ENCODE measurements at places on chromosomes 13 and 19. TPM values are rescaled to one million over a fixed set of nuclear protein-coding genes. Genes with fewer than 3 reads are reported as not detected.

DNA sequence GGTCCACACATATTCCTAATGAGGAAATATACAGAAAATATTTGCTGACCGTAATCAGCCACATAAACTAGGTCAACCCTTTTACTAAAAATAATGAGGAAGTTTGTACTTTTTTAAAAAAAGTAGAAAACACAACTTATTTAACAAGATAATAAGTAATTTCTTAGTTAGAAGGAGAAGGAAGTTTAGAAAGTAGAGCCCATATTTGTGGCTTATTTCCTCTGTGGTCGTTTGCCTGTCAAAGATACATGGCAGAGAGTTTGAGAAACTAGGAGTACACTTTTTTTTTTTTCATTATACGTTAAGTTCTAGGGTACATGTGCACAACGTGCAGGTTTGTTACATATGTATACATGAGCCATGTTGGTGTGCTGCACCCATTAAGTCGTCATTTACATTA lies 1205.2 kb upstream of the MIR17HG start:
- DNase-seq: no peak

DNA sequence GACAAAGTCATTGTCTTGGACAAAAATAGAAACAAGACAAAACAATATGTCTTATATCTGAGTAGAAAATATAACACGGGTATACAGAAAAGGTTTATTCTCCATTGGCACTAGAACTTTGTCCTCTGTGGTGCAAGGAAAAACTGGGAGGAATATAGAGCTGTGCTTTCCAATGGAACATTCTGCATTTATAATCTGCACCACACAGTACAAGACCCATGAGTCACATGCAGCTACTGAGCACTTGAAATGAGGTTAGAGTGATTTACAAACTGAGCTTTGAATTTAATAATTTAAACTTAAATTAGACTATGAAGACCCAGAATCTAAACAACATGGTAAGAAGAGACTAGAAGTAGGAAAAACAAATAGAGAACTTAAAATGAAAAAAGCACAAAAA lies 86.1 kb downstream of the RAP2A start:
- no peak for DNase-seq

DNA sequence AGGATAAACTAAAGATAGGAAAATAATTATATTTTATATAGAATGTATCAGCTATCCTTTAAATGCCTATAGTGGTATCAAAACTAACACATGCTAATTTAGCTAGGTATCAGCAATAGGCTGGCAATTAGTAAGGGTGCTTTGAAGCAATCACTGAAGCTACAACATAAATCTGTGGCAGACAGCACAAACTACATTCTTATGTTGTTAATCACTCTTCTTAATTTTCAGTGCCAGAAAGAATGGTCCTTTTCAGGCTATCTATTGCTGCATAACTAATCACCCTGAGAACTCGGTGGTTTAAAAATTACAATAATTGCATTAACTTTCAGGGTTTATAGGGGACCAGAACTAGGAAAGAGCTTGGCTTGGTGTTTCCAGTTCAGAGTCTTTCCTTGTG lies 963.1 kb downstream of the EFNB2 start:
- DNase-seq: no peak

DNA sequence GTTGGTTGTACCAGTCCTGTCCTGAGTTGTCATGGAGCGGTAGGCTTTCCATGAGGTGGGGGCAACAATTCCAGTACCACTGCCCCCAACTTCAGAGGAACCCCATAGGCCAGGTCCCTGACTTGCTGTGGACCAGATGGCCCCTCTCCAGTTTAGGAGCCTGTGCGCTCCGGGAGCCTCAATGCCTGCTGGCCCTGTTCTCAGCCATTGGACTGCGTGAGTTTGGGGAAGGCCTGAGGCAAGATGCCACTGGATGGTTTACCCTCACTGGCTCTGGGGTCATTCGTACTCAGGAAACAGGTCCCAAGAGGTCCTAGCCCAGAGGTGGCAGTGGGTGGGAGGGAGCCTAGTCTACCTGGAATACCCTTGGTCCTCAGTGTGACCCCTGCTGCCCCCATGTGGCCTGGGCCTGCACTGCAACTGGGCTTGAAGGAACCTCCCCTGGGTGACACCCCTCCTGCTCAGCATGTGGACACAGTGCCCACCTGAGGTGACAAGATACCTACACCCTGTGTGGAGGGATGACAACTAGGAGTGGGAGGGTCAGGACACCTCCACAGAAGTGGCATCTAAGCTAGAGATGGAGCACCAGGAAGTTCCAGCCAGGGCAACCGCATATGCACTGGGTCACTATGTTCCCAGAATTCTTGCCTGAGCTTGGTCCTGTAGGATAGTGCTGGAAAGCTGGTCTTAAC lies 6.0 kb upstream of the PRR19 start:
- DNase-seq: peak; percentile 89

GRCh38 chr19:38918526-38918925 lies 6.5 kb upstream of the CCER2 start:
- DNase-seq: no peak

DNA sequence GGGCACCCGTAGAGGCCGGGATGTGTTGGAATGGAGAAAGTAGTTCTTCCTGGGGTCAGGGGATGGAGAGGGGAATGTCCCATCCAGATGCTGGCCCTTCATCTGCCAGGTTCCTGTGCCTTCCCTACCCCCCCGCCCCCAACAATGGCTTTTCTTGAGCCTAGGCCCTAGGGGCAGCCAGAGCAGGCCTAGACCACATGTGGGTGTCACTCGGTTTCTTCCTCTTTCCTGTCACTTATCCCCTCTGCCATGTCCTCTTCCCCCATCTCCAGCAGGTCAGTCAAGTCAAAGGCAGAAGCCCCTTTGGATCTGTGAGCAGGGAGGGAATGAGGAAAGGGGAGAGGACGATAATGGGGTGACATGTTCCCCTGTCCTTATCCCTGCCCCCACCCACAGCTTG lies 36.4 kb downstream of the LYL1 start:
- DNase-seq: no peak

GRCh38 chr19:38031423-38031770 lies 124.4 kb downstream of the SIPA1L3 start:
- DNase-seq: no peak

- DNase-seq: no peak
Measured at GRCh38 chr13:99004978-99005377, 27.1 kb upstream of the DOCK9 start.

DNA sequence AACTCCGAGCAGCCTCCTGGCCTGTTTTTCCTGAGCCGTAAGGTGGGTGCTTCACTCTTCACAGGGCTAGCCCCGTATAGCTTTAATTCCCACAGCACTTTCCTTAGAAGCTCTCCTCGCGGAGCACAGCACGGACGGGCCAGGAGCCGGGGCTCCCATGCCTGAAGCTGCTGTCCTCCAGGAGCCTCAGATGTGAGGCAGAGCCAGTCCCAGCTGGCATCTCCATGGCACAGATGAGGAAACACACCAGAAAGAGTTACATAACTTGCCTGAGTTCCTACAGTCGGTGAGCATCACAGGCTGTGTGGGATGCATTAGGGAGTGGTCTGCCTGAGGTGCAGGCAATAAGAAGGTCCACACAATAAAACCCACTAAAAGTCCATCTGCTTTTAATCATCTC lies 118.5 kb downstream of the ATP8A2 start:
- no peak for DNase-seq

- DNase-seq: no peak
Measured at GRCh38 chr19:39641773-39642172, 13.9 kb upstream of the LGALS16 start.

- no peak for DNase-seq
Measured at GRCh38 chr19:13670846-13671245, 93.5 kb upstream of the MRI1 start.

GRCh38 chr13:91805605-91806004 lies 407.2 kb downstream of the GPC5 start:
- no peak for DNase-seq

DNA sequence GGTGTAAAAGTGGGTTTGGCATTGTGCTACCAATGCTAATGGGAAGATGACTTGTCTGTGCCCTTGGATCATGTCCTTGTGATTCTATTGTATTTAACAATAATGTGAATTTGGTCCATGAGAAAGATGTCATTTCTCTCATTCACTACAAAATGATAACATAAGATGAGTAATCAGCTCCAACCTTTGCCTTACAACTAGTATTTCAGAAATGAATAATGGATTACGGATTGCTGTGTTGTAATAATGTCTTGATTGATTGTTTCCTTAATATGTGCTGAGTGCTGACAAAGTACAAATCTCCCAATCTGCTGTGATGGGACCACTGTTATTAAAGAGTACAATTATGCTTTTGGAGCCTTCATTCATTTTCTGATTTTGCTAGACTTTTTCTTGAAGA lies 375.0 kb downstream of the PCDH9 start:
- DNase-seq: no peak

DNA sequence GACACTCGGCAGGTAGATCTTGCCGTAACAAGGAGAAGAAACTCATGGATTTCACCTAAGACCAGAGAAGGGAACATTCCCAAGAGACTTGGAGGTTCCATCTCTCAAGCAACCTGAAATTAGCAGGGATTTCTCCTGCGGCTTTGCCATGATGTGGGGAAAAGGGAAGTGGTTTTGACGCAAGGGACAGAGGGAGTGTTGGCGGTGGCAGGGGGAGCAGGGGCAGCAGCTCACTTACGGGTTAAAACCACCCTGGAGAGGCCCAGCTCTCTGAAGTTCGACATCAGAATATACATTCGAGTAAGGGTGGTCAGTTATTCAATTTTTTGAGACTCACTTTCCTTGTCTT lies 76.1 kb upstream of the POMP start:
- DNase-seq: no peak

- DNase-seq: no peak
Measured at GRCh38 chr19:29121684-29122083, 91.3 kb downstream of the UQCRFS1 start.

GRCh38 chr13:91331047-91331915 lies 16.2 kb upstream of the MIR17HG start:
- DNase-seq: no peak

- DNase-seq: no peak
Measured at GRCh38 chr13:43698758-43699157, 88.0 kb downstream of the ENOX1 start.

- no peak for DNase-seq
Measured at GRCh38 chr13:105774739-105775460, 760.6 kb downstream of the EFNB2 start.

DNA sequence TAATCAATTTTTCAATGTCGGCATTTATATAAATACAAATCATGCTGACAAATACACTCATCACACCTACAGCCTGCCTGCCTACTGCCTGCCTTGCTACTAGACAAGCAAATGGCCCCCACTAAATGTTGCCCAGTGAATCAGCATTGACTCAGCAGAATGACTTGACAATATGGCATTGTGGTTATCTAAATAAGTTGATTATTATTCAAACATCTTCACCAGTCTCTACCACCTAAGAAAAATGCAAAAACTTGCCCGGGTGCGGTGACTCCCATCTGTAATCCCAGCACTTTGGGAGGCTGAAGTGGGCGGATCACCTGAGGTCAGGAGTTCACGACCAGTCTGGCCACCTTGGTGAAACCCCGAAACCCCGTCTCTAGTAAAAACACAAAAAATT lies 296.1 kb downstream of the PCDH9 start:
- DNase-seq: no peak

GRCh38 chr13:113874177-113874576 lies 10.3 kb upstream of the GAS6 start:
- no peak for DNase-seq

DNA sequence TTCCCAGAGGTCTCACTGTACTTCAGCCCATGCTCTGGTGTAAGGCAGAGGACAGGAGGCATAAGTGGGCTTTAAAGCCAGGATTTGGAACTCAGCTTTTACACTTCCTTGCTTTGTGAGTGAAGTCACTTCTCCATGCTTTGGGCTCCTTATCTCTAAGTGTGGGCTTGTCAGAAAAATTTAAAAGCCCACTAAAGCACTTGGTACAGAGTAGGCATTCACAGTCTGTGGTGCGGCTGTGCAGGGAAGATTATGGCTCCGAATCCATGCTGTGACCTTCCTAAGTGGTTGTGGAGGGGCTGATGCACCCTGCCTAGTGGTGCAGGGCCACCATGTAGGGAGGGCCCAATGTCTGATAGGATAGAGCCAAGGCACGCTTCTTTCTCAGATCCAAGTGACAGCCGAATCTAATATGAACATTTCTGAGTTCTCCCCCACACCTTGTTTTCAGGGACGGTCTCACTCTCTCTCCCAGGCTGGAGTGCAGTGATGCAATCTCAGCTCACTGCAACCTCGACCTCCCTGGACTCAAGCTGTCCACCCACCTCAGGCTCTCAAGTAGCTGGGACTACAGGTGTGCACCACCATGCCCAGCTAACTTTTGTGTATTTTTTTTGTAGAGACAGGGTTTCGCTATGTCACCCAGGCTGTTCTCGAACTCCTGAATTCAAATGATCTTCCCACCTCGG lies 6.9 kb downstream of the TIMM29 start:
- DNase-seq: no peak

DNA sequence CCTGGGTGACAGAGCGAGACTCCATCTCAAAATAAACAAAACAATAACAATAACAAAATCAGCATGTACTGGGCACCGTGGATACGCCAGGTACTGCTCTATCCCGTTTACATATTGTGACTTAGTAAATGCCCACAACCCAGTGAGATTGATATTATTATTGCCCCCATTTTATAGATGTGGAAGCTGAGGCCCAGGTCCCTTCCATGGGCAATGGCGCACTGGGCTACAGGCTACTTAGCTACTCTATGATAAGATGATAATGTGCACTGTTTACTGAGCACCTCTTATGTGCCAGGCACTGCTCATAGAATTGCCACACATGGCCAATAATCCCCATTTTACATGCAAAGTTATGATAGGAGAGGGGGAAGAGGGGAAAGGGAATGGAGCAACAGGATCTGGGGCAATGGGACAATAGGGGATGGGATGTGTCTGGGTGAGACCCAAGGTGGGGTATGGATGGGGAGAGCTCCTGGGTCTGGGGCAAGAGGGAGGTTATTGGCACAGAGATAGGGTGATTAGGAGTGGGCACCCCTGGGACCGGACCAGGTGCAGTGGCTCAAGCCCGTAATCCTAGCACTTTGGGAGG lies 5.4 kb downstream of the KCNN4 start:
- no peak for DNase-seq

GRCh38 chr13:89053418-89053817 lies 1382.2 kb downstream of the SLITRK5 start:
- no peak for DNase-seq

DNA sequence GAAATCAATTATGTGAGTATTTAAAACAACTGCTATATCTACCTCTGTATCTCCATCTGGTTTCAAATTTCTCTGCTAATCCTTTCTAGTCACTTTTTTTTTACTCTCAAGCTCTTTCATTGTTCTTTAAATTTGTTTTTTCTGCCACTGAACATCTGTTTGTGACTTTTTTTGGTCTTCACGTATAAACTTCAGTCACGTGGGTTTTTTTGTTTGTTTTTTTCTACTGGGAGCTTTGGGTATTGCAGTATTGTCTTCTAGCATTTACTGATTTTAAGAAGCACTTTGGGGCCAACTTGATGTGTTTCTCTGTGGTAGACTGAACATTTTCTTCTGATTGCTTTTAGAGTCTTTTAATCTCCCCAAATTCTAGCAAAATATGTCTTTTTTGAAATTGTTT lies 262.6 kb upstream of the RXFP2 start:
- no peak for DNase-seq

CPB2 gene
- total RNA-seq: not detected

CILP2 gene
- not detected for total RNA-seq

TSHZ3 gene
- total RNA-seq: 4.6 TPM

TPM4 gene
- 491 TPM for total RNA-seq

DMPK gene
- total RNA-seq: 19.1 TPM
